ENCODE measurements at places on chromosomes 7 and 10.
A peak's percentile ranks its signal among the peaks of the same experiment; 100 is the strongest.

GRCh38 chr7:146136357-146136875 is 19.8 kb downstream of the CNTNAP2 start:
- H3K4me3 ChIP-seq: no peak overlapping the region
- no peak overlapping the region for H3K27ac ChIP-seq
- no peaks in the 10 kb centered on the region for H3K4me1 ChIP-seq
- H3K27me3 ChIP-seq: no peaks in the 10 kb centered on the region
- H3K36me3 ChIP-seq: no peaks in the 10 kb centered on the region
- DNase-seq: no peak

DNA sequence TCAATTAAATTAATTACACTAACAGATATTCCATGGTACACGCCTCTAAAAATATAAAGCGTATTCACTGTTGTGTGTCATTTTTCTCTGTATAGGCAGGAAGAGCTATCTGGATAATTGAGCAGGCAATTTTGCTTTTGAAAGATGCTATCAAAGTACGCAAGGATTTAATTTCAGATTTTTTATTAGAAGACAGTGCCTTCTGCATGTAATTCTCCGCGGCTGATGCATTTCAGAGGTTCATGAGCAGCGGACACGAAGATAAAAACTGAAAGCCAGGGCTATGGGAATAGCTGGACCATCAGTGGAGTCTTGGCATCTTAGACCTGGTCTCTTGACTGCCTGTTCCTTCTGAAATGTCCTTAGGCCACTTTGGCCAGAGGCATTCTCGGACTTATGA is 35.7 kb upstream of the SDK1 start:
- no peak overlapping the region for H3K27ac ChIP-seq
- H3K4me1 ChIP-seq: no peaks in the 10 kb centered on the region
- H3K27me3 ChIP-seq: peaks cover 16% of the 10 kb centered on the region
- no peak for DNase-seq
- no peak overlapping the region for H3K4me3 ChIP-seq
- no peaks in the 10 kb centered on the region for H3K36me3 ChIP-seq

DNA sequence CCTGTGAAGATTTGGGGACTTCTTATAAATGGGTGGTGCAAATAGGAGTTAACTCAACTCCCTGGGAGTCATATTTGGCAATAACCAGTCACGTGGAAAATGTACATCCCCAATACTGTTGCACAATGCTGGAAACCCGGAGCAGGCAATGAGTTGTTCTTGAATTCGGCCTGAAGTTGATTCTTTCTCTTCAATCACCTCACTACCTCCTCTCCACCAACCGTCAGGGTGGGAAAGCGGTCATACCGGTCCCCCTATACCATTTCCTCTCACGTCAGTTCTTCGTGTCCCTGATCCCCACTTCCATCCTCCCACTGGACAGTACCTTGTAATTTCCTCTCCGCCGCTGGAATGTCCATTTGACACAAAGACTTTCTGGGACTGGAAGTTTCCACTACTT is 2.8 kb downstream of the GIMAP5 start:
- DNase-seq: no peak
- H3K36me3 ChIP-seq: peaks cover 70% of the 10 kb centered on the region
- no peaks in the 10 kb centered on the region for H3K27me3 ChIP-seq
- peak overlapping the region; percentile 72 for H3K27ac ChIP-seq
- peaks cover 76% of the 10 kb centered on the region for H3K4me1 ChIP-seq

DNA sequence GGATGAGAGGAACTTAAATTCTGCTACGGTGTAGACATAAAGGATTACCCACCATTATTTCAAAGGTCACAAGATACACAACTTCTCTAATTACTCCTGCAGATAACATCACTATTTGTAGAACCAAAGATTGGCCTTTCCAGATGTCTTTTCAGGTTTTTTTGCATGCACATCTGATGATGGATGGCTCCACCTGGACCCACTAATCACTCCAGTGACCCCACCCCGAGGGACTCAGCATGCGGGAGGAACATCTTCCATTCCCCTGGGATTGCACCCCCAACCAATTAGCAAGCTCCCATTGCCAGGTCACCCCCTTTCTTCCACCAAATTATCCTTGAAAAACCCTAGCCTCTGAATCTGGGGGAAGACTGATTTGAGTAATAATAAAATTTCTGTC is 608.9 kb downstream of the CNTNAP2 start:
- no peak for DNase-seq
- H3K4me1 ChIP-seq: no peaks in the 10 kb centered on the region
- H3K36me3 ChIP-seq: no peaks in the 10 kb centered on the region
- no peak overlapping the region for H3K27ac ChIP-seq
- H3K4me3 ChIP-seq: no peak overlapping the region
- H3K27me3 ChIP-seq: no peaks in the 10 kb centered on the region

DNA sequence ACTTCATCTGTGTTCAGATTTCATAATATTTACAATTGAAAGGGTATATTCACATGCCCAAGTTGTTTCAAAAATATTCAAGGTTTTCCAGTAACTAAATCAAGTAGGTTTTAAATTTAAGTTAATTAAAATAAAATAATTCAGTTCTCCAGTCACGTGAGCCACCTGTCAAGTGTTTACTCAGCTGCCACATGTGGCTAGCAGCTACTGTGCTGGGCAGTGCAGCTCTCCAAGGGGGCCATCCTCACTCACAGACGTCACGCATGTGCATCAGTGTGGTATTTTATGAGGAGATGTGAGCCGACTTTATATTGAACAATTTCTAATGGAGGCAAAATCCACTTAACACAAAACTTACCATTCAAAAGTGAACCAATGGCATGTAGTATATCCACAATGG is 69.7 kb upstream of the CAMK2B start:
- no peaks in the 10 kb centered on the region for H3K4me1 ChIP-seq
- H3K27me3 ChIP-seq: no peaks in the 10 kb centered on the region

- no peak overlapping the region for H3K4me3 ChIP-seq
- no peak for DNase-seq
- no peaks in the 10 kb centered on the region for H3K36me3 ChIP-seq
- no peak overlapping the region for H3K27ac ChIP-seq
These were observed 28.7 kb downstream of the ZCCHC24 start for GRCh38 chr10:79416578-79417255.

DNA sequence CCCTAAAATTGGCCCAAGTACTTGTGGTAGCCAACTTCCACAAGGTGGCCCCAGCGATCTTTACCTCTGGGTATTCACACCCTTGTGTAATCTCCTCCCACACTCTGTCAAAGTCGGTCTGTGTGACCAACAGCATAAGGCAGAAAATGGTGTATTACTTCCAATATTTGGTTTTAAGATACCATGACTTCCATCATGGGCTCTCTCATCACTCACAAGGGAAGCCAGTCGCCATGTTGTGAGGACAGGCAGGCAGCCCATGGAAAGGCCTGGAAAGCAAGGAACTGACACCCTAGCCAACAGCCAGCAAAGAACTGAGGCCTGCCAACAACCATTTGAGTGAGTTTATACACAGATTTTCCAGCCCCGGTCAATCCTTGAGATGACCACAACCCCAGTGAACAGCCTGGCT is 91.0 kb upstream of the KMT2E start:
- peak; percentile 61 for DNase-seq
- no peaks in the 10 kb centered on the region for H3K36me3 ChIP-seq
- peaks cover 11% of the 10 kb centered on the region for H3K4me1 ChIP-seq

GRCh38 chr7:30897770-30898169 is 13.9 kb upstream of the AQP1 start:
- H3K36me3 ChIP-seq: no peaks in the 10 kb centered on the region
- H3K27ac ChIP-seq: no peak overlapping the region
- H3K27me3 ChIP-seq: no peaks in the 10 kb centered on the region
- no peak for DNase-seq

- H3K36me3 ChIP-seq: no peaks in the 10 kb centered on the region
- H3K27me3 ChIP-seq: peaks cover 44% of the 10 kb centered on the region
- H3K4me1 ChIP-seq: no peaks in the 10 kb centered on the region
- no peak overlapping the region for H3K4me3 ChIP-seq
These were observed 180.1 kb downstream of the TCF7L2 start for GRCh38 chr10:113130014-113130641.

DNA sequence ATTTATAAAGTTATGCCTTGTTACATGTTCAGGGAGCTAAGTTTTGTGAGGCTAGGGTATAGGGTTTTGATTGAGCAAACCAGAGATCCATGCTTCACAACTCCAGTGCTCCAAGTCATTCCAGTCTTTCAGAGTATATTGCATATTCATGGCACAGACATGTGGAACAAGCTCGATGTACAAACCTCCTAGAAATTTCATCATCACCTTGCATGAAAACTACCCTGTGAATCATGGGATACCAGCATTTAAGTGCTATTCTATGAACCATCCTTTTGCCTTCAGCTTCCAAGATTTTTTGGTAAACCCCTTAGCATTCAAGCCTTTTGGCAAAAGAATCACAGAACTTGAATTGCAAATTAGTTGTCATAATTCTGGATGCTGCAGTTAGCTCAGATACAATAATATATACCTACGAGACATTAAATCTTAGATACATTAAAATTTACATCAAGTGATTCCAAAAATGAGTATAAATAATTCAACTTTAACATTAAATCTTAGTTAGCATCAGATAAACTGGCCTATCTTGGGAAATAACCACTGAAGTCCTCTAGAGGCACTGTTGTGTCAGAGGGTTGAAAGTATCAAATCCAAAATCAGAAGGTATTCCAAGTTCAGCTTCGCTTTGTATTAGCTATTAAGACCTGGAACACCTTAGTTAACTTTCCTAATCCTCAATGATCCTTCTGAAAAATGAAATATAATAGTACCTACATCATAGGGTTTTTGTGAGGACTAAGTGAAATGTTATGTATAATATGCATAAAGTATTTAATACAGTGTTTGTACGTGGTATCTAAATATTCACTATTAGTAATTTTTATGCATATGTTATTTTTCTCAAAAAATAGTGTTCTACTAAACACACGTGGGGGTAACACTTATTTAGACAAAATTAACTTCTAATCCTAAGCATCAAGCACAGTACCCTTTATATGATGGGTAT is 55.5 kb upstream of the CABCOCO1 start:
- H3K4me1 ChIP-seq: no peaks in the 10 kb centered on the region
- H3K36me3 ChIP-seq: no peaks in the 10 kb centered on the region
- H3K4me3 ChIP-seq: no peak overlapping the region
- no peak for DNase-seq
- peaks cover 4% of the 10 kb centered on the region for H3K27me3 ChIP-seq

- H3K4me1 ChIP-seq: peaks cover 2% of the 10 kb centered on the region
- H3K27ac ChIP-seq: no peak overlapping the region
- DNase-seq: no peak
- peaks cover 11% of the 10 kb centered on the region for H3K27me3 ChIP-seq
- no peaks in the 10 kb centered on the region for H3K36me3 ChIP-seq
These were observed 217.2 kb downstream of the REEP3 start for GRCh38 chr10:63738410-63738809.

- H3K36me3 ChIP-seq: peaks cover 14% of the 10 kb centered on the region
- H3K27me3 ChIP-seq: no peaks in the 10 kb centered on the region
- peak overlapping the region; percentile 18 for H3K4me3 ChIP-seq
- H3K27ac ChIP-seq: peak overlapping the region; percentile 86
- peaks cover 70% of the 10 kb centered on the region for H3K4me1 ChIP-seq
- peak; percentile 38 for DNase-seq
These were observed 11.0 kb upstream of the PDCD4 start for GRCh38 chr10:110860576-110861241.

DNA sequence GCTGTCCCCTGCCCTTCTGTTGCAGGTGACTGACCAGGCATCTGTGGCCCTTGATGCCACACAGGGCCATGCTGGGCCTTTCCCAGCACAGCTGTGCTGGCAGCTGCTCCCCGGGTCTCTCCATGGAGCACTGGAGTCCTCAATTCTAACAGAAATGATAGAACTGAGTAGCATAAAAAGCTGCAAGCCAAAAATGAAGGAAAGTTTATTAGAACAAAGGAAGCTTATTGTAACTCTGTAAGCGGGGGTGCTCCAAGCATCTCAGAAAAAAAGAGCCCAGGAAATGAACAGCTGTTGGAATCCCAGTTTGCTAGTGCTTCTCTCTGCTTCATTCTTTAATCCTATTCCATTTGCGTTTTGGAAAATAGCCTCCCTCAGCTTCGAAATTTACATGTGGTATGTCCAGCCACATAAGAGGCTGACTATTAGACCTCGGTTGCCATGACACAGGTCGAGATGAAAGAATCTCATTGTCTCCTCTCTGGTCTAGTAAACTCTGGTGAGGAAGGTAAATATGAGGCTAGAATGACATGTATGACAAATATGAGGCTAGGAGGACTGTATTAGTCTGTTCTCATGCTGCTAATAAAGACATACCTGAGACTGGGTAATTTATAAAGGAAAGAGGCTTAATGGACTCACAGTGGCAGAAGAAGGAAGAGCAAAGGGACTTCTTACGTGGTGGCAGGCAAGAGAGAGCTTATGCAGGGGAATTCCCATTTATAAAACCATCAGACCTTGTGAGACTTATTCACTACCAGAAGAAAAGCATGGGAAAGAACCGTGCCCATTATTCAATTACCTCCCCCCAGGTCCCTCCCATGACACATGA is 23.7 kb downstream of the EPDR1 start:
- DNase-seq: no peak
- no peak overlapping the region for H3K4me3 ChIP-seq
- H3K27me3 ChIP-seq: peaks cover 3% of the 10 kb centered on the region

- no peaks in the 10 kb centered on the region for H3K36me3 ChIP-seq
- peaks cover 13% of the 10 kb centered on the region for H3K27me3 ChIP-seq
- H3K4me3 ChIP-seq: no peak overlapping the region
- no peak overlapping the region for H3K27ac ChIP-seq
These were observed 147.0 kb downstream of the C1GALT1 start for GRCh38 chr7:7329326-7329725.

DNA sequence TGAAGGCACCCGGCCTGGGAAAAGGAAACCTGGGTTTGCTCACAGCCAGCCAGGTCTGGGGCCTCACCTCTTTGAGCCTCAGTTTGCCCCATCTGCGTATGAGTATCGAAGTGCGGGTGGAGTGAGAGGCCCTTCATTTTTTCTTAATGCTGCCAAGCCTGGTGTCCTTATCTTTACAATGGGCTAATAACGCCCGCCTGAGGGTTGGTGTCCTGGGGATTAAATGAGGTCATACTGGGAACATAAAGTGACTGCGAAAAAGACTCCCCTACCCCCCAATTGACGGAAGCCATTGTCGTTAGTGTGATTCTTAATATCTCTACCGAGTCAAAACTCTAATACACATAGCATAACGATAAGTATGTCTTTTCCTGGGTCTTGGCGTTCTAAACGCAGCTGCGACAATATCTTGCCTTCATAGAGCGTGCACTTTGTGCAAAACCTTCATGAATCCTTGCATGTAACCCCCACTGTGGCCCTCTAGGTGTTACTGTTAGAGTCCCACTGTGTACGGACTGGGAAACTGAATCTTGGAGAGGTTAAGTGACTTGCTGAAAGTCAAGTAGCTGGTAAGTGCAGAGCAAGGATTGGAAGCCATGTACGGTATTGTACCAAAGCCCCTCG is 11.4 kb upstream of the GRB10 start:
- peaks cover 64% of the 10 kb centered on the region for H3K27me3 ChIP-seq
- H3K4me1 ChIP-seq: peaks cover 7% of the 10 kb centered on the region
- no peaks in the 10 kb centered on the region for H3K36me3 ChIP-seq
- H3K4me3 ChIP-seq: peak overlapping the region; percentile 61

DNA sequence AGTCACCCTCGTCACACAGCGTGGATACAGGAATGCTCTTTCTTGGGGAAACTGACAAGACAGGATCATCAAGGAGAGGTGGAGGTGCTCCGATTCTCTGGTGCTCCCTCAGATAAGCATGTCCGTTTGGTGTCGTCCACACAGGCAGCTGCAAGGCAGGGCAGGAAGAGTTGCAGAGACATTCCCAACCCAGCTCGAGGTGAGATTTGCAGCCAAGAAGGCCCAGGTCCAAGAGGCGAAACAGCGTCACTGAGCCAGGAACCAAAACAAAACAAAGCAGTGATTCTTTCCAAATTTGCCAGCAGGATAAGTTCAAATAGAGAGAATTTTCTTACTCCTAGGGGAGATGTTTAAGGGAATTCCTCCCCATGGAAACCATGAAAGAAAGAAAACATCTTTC is 386.5 kb upstream of the PFKP start:
- H3K4me1 ChIP-seq: no peaks in the 10 kb centered on the region
- H3K36me3 ChIP-seq: no peaks in the 10 kb centered on the region
- H3K27ac ChIP-seq: no peak overlapping the region
- H3K4me3 ChIP-seq: no peak overlapping the region
- no peaks in the 10 kb centered on the region for H3K27me3 ChIP-seq

Measured in activated T-helper 2 cell treated with anti-CD3 and anti-CD28 coated beads, Interferon-gamma antibody, Interleukin-2, Interleukin-4, amounts not matched to agents 10 μg/mL and 5 μg/mL and 100 μg/mL, durations not matched to agents 14 hours and 24 hours and 36 hours (primary cell).